Stimulated activated CD8-positive, alpha-beta memory T cell treated with anti-CD3 and anti-CD28 coated beads, Interleukin-15, amount 100 ng/mL, for 4 hours (primary cell): ENCODE measurements at places on chromosomes 11 and 22.

DNA sequence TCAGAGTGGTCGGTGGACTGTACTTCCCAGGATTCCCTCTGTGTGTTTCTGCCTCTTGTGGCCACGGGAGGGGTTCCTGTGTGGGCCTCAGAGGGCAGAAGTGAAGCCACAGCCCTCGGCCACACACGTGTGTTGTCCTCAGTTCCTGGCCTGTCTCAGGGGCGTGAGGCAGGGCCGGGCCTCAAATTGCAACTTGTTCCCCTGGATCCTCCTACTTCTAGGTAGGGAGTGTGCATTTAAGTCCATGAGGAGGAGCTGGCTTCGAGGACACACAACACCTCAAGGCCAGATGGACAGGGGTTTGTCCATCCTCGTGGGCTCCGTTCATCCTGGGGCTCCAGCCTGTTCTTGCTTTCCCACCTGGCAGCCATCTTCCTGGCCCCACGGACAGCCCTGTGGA lies 573.0 kb downstream of the TBC1D22A start:
- DNase-seq, result no peak

- DNase-seq, result no peak
Observed at GRCh38 chr11:110075847-110076208, 17.4 kb upstream of the ZC3H12C start.

DNA sequence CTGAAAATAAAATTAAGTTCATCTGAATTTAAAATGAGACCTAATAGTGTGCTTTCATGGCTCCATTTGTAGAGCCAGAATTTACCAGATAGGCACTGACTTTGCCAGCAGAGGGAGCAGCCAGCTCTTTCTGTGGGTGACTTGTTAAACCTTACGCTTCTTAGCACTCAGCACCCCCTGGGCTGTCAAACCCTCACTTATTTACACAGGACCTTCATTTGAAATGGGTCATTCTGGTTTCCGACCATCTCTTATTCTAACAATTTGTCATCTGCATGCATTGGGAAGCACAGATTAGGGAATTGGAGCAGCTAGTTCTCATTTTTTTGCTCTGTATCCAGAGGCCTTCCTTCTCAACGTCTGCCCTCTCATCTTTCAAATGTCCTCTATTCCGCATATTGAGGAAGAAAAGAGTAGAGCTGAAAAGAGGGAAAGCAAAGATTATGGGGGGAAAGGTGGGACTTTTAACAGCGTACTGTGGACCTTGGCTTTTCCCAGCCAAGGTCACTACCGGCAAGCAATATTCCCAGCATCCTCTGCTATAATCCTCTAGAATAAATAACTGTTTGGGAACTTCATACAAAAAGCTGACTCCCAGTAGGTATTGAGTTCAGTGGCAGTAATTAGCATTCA lies 3.1 kb downstream of the ASRGL1 start:
- DNase-seq, result no peak

GRCh38 chr22:36528341-36528740 lies 625 bp downstream of the EIF3D start:
- no peak for DNase-seq

DNA sequence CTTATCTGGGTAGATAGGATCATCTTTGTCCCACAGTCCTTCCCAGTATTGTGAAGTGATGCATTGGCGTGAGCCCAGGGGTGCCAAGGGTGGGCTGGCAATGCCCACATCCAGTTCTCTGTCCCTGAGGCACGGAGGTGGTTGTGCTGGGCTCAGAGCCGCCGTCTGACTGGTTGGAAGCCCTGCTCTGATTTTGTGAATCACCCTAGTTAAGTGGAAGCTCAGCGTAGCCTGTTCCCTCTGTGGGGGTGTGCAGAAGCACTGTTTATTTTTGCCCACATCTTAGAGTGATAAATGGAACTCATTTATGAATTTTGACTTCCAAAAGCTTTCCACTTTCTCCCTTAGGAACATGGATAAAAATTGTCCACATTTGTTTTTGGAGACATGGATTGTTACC lies 13.6 kb downstream of the BCR start:
- no peak for DNase-seq

- no peak for DNase-seq
Observed at GRCh38 chr11:113405724-113406478, 18.3 kb downstream of the ANKK1 start.

GRCh38 chr11:11409901-11410300 lies 56.9 kb upstream of the CSNK2A3 start:
- DNase-seq, result no peak

GRCh38 chr11:2767801-2768200 lies 68.0 kb upstream of the KCNQ1OT1 start:
- no peak for DNase-seq

DNA sequence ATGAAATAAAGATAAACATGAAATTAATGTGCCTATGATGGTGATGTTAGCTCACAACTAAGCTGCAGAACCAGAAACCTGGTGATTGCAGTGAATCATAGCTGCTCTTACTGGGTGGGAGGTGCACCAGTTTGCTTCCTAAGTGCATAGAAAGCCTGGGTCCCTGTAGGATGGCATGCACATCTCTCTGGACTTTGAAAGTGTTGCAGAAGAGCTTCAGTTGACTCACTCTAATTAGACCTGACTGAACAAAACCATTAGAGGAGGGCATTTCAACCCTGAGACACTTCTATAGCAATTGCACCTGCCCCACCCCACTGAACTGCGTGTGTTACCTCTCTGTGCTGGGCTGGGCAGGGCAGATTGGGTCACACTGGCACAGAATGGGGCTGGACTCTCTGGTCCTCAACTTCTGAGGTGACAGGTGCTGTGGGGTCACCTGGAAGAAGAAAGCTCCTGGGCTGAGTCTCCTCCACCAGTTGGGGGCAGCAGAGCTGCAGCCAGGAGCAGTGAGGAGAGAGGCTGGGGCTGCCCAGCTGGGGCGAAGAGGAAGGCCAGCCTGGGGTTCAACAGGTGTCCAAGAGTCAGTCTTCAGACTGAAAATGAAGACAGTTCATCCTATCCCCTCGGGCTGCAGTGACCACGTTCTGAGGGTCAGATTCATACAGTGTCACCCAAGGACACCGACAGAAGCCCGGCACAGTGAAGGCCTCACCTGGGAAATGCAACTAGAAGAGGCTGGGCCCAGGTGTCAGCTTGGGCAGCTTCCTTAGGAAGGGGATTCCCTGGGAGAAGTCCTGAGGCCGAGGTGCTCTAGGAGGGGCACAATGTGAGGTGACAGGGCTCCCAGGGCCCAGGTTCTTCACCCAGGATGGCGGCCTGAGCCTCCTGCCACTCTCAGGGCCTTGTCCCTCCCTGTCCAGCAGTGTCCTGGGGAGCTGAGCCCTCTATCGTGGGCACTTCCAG lies 58.1 kb downstream of the GGTLC2 start:
- no peak for DNase-seq

DNA sequence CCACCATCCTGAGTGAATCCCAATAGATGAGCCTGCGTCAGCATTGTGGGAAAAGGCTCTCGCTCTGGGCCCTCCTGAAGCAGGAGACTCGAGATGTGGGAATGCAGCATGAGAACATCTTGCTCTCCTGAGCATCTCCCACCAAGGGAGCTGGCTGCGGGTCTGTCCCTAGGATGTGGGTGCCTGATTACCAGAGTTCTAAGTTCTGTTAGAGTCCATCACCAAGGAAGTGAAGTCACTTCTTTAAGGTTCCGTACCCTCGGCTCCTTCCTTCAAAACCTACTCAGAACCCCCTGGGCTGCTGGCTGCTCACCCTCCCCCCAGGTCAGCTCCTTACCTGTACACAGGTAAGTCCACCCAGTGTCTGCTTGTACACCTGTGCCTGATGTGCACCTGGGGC lies 100.5 kb upstream of the IGLL5 start:
- DNase-seq, result no peak

- DNase-seq, result no peak
Observed at GRCh38 chr11:121426476-121427399, 25.4 kb upstream of the SORL1 start.

DNA sequence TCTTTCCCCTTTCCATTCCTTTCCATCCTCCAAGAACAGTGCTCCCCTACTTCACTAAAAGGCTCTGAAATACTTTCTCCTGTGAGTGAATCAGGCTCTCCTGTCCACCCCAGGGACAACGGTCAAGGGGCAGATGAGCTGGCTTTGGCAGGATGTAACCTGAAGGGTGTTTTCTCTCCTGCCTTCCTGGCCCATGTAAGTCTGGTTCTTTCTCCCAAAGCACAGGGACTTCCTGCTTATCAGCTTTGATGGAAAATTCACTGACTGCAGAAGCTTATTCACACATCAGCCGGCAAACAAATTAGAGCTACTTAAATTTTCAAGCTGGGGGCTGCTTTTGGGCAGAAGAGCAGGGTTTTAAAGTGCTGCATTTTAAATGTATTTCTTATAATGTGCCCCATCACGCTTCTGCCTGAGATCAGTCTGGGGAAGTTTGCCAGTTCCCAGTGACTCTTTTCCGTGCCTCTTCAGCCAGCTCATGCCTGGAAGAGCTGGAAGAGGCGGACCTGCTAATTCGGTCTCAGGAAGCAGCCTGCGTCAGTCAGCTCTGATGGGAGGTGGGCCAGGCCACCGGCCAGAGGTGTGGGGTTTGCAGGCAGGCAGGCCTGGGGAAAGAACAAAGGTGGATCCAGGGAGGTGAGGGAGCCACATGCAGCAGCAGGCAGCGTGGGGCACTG lies 140.4 kb upstream of the TBCEL start:
- DNase-seq, result no peak

DNA sequence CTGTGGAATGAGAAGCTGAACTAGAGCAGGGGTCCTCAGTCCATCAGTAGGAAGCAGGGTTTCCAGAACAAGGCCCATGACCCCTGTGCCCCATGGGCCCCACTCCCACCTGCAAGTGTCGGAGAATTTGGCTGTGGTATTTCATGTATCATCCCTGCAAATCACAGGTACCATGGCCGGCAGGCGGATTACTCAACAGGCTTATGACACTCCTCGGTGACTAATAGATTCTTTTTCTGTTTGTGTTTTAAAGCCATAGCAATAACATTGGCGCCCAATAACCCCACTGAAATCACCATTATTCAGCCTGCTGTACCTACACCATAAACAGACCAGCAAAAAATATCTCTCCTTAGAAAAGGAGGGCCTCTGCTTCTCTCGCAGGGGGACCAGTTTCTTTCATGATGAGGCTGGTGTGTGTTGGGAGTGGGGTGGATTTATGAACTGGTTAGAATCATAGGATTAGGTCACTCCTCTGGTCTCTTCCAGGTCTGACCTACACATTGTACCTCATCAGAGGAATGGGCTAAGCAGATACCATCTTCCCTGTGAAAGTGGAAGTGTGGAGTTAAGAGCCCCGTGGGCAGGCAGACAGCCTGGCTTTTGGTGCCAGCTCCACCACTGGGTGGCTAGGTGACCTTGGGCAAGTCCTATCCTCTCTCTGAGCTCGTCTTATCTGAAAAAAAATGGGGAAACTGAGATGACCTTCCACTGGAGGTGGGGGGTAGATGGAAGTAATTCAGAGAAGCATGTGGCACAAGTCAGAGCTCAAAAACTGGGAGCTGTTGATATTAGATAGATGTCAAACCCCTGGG lies 60.2 kb upstream of the WNT11 start:
- no peak for DNase-seq

DNA sequence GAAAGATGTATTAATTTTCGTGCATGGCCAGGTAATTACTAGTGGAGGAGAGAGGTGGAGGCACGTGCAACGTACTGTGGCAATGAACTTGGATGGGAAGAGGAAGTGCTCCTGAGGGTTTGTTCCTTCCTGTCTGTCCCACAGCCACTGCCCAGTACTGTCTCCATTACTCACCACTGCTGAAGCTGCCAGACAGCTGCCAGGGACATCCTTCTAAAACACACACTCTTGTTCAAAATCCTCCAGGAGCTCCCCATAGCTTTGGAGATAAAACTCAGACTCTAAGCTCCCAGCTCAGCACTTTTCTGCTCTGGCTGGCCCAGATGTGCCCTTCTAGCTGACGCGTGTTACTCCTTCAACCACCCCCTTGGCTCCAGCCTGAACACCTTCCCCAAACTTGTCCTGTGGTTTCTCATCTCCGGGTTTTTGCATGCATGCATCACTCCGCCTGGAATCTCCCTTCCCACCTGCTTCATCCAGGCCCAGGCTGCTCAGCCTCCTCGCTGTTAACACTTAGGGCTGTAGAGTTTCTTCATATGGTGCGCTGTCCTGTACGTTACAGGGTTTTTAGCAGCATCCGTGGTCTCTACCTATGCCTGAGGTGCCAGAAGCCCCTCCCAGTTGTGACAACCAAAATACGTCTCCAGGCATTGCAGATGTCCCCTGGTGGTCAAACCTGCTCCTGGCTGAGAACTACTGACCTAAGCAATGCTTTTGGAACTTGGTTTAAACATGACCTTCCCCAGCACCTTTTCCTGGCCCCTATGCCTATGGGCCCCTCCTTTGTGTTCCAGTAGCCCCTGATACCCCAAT lies 69.5 kb downstream of the C11orf91 start:
- no peak for DNase-seq

- DNase-seq, result no peak
Observed at GRCh38 chr11:134374891-134375550, 37.0 kb downstream of the B3GAT1 start.

DNA sequence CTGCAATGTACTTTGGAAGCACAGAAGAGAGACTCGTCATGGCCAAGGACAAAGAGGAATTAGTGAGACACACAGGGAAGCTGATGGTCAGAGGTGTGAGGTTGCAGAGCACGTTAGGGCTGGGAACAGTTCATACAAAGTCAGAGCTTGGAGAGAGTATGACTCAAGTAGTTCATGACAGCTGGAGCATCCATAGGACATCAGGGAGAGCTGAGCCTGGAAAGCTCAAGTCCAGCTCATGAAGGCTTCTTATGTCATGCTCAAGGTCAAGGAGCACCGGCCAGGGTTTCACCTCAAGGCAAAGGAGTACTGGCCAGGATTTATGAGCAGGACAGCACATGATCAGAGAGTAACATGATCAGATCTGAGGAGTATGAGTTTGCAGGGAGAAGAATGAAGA lies 64.6 kb upstream of the CHST1 start:
- no peak for DNase-seq

- DNase-seq, result no peak
Observed at GRCh38 chr22:23697031-23697970, 6.5 kb downstream of the RGL4 start.

DNA sequence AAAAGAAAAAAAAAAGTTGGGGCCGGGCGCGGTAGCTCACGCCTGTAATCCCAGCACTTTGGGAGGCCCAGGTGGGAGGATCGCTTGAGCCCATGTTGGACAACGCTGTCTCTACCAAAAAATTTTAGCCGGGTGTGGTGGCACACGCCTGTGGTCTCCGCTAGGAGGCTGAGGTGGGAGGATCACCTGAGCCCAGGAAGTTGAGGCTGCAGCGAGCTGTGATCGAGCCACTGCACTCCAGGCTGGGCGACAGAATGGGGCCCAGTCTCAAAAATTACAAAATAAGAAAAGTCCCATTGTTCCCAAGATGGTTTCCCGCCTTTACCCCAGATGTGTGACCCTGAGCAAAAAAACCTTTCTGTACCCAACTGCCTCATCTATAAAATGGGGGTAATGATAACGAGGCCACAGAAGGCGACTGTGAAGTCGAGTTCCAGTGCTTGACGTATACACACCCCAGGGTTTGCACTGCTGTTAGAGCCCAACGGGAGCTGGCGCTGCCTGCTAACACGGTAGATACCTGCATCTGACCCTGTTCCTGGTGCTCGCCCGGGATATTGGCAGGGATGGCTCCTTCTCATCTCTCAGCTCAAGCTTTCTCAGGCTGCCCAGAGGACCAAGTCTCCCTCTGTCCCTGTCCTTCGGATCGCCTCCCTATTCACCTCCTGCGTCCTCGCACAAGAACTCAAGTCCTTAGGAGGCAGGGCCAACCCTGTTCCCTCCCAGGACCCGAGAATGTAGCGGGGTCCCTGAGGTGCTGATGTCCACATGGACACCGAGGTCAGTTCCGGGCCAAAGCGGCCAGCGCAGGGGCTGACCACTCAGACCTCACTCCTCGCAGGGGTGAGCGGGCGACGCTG lies 1.1 kb upstream of the RPLP2 start:
- DNase-seq, result no peak
